ENCODE measurements at places on chromosomes 2 and 18.

DNA sequence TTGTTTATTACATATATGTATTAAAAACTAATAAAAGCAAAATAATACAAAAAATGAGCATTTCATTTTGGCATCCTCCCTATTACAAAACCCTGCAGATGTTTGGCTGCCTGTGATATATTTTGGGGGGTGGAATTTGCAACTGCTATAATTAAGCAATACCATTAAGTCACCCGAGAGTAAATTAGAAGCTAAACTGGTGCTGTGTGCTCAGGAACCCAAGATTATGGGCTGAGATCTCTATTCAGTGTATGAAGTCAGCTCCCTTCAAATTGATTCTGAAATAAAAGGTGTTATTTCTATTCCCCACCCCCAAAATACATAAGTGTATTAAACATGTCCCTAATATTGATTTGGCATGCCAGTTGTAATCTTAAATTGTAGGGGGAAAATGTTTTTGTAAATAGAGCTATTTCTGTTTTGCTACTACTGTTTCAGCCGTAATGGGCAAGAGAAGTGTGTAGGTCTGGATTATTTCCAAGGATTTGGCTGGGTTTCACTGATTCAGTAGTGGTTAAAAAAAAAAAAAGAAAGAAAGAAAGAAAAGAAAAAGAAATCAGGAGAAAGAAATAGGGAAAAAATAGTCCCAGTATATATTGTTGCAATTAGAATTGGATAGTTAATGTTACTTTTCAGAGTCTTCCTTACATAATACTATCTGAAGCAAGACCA, 110.9 kb downstream of the SS18 start:
- no peak for DNase-seq

DNA sequence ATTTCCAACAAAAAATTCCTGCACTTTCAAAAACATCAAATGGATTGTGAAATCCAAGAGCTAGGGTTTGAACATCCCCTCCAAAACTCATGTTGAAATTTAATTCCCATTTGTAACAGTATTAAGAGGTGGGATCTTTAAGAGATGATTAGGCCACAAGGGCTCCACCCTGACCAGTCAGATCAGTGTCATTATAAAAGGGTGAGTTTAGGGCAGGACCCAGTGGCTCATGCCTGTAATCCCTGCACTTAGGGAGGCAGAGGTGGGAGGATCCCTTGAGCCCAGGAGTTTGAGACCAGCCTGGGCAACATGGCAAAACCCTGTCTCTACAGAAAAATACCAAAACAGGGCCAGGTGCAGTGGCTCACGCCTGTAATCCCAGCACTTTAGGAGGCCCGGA, 8.9 kb downstream of the GTF3C2 start:
- DNase-seq: peak; percentile 38

DNA sequence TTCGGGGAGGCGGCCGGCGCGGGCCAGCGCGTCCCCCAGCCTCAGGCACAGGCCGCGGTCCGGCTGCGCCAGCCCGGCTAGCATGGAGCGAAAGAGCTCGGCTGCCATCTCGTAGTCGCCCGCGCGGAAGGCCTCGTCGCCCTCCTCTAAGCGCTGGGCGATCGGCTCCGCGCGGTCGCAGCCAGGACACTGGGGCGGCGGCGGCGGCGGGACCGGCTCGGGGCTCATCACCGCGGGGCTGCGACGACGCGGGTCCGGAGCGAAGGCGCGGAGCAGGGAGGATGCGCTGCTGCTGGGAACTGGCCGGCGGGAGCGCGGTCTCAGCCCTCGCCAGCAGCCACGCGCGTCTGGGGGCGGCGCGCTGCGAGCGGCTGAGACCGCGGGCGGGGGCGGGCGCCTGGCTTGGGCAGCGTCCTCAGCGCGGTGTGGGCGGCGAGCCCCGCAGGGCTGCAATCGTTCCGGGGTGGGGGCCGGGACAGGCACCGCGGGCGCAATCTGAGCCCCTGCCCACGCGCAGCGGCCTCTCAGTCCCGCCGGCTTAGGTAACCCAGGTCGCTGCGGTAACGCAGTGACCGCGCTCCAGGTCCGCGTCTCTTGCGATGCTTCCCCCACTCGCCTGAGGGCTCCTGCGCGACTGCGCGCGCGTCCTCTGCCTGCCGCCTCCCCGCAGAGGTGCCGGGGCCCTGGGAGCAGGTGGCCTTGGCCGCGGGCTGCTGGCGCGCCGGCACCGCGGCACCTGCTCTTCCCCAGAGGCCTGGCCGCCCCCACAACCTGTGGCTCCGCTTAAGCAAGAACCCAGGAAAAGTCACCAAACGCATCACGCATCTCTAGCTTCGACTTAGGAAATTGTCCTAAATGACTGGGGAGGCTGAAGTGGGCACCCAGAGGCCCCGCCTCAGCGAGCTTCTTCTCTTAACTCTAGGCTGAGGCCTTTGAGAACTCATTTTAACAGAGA, at the start of gene LONRF2:
LONRF2 (minus strand) TSS at position 636 of the 955 bp plus-strand sequence; CDS start at position 228, 408 bp downstream.
- DNase-seq: peak; percentile 40

GRCh38 chr18:79070486-79070885, 1.3 kb downstream of the ATP9B start:
- DNase-seq: peak; percentile 5

DNA sequence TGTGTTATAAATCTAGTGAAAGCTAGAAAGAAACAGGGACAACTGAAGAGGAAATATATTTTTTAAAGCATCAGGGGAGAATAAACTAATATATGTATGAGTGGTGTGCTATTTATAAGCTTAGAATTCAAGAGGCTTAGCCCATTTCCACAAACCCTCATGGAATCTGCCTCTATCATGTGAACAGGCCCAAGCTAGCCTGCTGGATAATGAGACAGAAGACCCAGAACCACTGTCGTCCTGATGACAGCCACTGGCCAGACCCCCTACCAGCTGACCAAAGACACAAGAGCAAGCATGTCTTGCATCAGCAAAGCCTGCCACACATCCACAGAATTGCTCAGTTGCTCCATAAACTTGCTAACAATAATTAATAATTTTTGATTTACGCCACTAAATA, 382.3 kb upstream of the NXPH2 start:
- no peak for DNase-seq

DNA sequence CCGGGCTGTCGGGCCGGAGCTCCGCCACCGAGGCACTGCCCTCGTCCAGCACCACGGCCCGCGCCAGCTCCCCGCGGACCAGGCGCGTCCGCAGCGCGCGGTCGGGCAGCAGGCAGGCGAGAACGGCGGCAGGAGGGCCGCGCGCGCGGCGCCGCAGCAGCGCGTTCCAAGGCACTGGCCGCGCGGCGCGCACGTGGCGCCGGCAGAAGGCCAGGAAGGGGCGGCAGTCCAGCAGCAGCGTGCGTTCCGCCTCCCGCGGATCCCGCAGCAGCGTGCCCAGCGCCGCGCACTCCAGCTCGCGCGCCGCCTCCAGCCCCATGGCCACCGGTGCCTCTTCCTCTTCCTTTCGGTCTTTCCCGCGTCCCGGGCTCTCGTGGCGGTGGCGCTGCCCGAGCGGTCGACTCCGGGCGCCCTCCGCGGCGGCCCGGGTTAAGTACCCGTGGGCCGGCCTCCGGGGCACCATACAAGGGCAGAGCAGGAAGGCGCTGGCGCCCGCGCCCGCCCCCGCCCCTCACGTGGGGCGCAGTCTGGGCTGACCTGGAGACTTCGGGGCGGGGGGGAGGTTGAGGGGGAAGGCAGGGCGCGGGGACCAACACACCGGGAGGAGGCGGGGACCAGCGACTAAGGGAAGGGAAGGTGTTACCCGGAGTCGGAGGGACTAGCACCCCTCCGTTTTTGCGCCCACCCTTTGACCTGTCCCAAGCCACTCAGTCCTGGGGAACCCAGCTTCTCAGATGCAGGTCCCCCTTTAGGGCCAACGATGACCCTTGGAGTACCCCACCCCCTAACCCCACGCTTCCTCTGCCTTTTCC, at the start of gene DUSP2:
DUSP2 (minus strand) TSS at position 405 of the 812 bp plus-strand sequence; CDS start at position 319, 86 bp downstream.
- peak; percentile 80 for DNase-seq

DNA sequence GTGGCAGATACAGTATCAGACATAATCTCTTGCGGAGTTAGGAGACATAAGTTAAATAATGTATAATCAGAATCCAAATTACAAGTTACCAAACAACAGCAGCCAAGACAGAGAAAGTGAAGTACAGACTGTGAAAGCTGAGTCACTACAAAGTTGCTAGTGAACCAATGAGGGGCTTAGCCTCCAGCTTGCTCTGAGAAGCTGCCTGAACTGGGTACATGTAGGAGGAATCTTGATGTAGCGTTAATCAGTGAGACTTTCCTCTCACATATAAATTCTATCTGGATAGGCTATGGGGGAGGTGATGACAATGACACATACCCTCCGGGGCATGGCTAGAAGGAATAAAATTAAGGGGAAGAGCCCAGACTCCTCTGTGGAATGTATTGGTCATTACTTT, 1234.3 kb upstream of the DDX18 start:
- DNase-seq: no peak
